T-helper 2 cell treated with Interferon-gamma antibody and Interleukin-4, amounts not matched to agents 5 μg/mL and 100 μg/mL, for 36 hours (primary cell): ENCODE measurements at places on chromosomes 3 and 15.

- no peak overlapping the region for H3K4me3 ChIP-seq
- H3K36me3 ChIP-seq, result peaks cover 19% of the 10 kb centered on the region
- no peak overlapping the region for H3K27ac ChIP-seq
- no peaks in the 10 kb centered on the region for H3K27me3 ChIP-seq
- DNase-seq, result no peak
These were observed 19.5 kb upstream of the MUC20 start for GRCh38 chr3:195701042-195701915.

GRCh38 chr3:16174389-16174788 lies at the start of gene GALNT15:
TSS of gene GALNT15 (plus strand) at chr3:16174680. CDS start at chr3:16175152, 472 bp downstream.
- H3K4me3 ChIP-seq, result no peak within 1 kb of the TSS
- no peak within 1 kb of the TSS for H3K27ac ChIP-seq
- DNase-seq, result no peak
- peaks cover 2% of the 10 kb centered on the region for H3K4me1 ChIP-seq

DNA sequence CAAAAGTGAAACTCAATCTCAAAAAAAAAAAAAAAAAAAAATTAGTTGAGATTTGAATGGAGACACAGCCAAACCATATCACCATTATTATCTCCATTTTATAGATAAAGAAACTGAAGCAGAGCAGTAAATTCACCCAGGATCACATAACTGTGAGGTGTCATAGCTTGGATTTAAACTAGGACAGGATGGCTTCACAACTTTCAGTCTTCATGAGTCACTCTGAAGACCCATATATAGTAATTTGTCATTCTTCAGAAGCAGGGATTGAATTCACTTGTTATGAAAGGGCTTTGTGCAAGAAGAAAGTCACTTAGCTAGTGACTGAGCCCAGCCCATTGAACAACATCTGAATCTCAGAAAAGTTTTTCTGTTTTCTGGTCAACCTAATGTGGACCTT lies 60.5 kb upstream of the LRIG1 start:
- H3K4me1 ChIP-seq, result no peaks in the 10 kb centered on the region
- no peaks in the 10 kb centered on the region for H3K36me3 ChIP-seq
- no peaks in the 10 kb centered on the region for H3K27me3 ChIP-seq
- no peak for DNase-seq
- H3K27ac ChIP-seq, result no peak overlapping the region
- H3K4me3 ChIP-seq, result no peak overlapping the region

DNA sequence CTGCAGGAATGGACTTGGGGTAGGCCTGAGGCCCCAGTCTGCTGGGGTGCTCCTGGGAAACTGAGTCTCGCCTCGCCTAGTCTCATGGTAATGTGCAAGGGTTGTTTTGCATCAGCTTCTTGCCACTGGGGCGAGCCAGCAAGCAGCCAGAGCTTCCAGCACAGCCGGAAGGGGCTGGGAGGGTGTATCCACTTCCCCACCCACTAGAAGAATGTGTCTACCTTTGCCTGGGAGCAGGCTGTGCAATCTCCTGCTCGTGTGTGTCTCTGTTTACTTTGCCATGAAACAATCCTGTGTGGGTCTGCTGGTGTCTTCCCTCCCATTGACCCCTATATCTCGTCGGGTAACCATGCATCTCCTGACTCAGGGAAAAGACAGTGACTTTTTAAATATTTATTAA lies 21.8 kb upstream of the ERICH6 start:
- no peak overlapping the region for H3K27ac ChIP-seq
- DNase-seq, result no peak
- no peak overlapping the region for H3K4me3 ChIP-seq
- H3K36me3 ChIP-seq, result no peaks in the 10 kb centered on the region

GRCh38 chr3:87167628-87168456 lies 59.3 kb upstream of the CHMP2B start:
- peak; percentile 6 for DNase-seq
- peaks cover 3% of the 10 kb centered on the region for H3K4me1 ChIP-seq
- H3K27ac ChIP-seq, result no peak overlapping the region
- no peaks in the 10 kb centered on the region for H3K36me3 ChIP-seq
- H3K27me3 ChIP-seq, result peaks cover 7% of the 10 kb centered on the region

- H3K4me1 ChIP-seq, result no peaks in the 10 kb centered on the region
- no peak for DNase-seq
- no peaks in the 10 kb centered on the region for H3K36me3 ChIP-seq
- H3K4me3 ChIP-seq, result no peak overlapping the region
- H3K27ac ChIP-seq, result no peak overlapping the region
- H3K27me3 ChIP-seq, result peaks cover 40% of the 10 kb centered on the region
These were observed 72.4 kb upstream of the FOXB1 start for GRCh38 chr15:59931646-59932261.

- H3K36me3 ChIP-seq, result no peaks in the 10 kb centered on the region
- H3K4me1 ChIP-seq, result no peaks in the 10 kb centered on the region
- no peaks in the 10 kb centered on the region for H3K27me3 ChIP-seq
- no peak overlapping the region for H3K4me3 ChIP-seq
- no peak overlapping the region for H3K27ac ChIP-seq
These were observed 470.5 kb downstream of the EPHA3 start for GRCh38 chr3:89577637-89578530.

GRCh38 chr15:46732060-46732459 lies 985.2 kb upstream of the SEMA6D start:
- no peak for DNase-seq
- H3K27me3 ChIP-seq, result no peaks in the 10 kb centered on the region
- no peak overlapping the region for H3K27ac ChIP-seq
- no peaks in the 10 kb centered on the region for H3K36me3 ChIP-seq
- no peaks in the 10 kb centered on the region for H3K4me1 ChIP-seq
- H3K4me3 ChIP-seq, result no peak overlapping the region

DNA sequence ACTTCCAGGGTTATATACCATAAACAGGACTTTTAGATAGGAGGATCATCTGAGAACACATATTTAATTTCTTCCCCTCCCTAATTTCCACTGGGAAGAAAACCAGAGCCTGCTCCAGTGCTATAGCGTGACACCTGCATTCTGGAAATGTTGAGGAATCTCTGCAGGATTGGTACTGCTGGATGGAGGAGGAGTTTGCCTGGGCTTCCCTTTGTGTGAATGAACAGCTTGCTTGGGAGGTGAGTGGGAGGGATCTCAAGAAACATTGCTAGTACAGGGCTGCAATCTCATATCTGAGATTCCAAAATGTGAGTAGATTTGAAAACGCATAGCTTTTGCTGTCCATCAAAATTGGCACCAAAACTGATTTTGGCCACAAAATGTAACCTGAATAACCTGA lies 295.9 kb upstream of the RGMA start:
- H3K27me3 ChIP-seq, result no peaks in the 10 kb centered on the region
- H3K4me3 ChIP-seq, result no peak overlapping the region
- no peak for DNase-seq

DNA sequence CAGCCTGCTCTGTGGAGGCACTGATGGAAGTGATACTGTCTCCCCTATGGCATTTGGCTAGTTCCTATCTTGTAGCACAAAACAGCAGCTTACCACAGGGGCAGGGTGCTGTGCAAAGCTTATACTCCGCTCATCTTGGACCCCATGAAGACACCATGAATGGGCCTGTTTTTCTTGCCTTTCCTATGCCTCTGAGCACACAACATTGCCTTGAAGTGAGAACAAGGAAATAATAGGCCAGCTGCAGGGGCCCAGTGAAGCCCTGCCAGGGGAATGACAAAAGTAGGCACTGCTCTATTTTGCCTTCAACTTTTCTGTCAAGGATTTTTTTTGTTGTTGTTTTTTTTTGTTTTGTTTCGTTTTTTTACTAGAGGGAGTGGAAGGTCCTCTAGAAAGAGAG lies 110.3 kb downstream of the PDE8A start:
- H3K4me3 ChIP-seq, result no peak overlapping the region
- peaks cover 9% of the 10 kb centered on the region for H3K36me3 ChIP-seq
- H3K27me3 ChIP-seq, result no peaks in the 10 kb centered on the region
- no peaks in the 10 kb centered on the region for H3K4me1 ChIP-seq
- no peak overlapping the region for H3K27ac ChIP-seq

DNA sequence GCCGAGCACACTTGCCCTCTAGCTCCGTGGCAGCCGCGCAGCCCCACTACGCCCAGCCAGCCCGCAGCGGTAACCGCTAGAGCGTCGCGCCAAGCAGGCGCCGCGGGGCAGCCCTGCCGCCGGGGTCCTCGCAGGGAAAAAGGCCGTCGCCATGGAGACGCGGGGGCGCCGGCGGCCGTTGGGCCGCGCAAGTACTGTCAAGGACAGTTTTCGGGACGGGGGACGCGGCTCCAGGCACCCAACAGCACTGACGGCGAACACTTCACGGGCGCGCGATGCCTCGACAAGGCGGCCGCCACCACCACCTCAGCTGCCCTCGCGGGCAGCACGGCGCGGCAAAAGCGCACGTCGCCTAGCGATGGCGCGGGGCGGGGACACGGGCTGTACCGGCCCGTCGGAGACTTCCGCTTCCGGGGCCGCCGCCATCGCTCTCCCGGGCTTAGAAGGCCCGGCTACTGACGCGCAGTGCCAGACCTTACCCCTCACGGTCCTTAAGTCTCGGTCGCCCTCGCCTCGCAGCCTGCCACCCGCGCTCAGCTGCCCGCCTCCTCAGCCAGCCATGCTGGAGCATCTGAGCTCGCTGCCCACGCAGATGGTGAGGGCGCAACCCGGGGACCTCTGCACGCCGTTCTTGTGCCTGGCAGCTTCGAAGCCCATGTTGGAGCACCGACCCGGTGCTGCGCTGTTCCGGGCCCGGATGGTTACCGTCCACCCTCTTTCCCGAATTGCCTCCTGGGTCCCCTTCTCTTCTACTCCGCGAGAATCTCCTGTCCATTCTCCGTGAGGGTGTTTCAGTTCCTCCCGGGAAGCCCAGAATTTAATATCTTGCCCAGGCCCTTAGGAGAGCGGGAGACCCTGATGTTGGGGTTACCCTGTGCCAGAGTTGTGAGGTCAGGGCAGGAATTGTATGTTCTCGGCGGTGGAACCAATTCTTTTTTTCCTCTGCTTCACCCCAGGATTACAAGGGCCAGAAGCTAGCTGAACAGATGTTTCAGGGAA lies at the start of the genes GLT8D1 and SPCS1:
Gene GLT8D1 (minus strand): TSS at position 104 of the 999 bp plus-strand sequence. CDS start 5,331 bp downstream, outside the sequence.
Gene SPCS1 (plus strand): TSS at position 419 of the 999 bp plus-strand sequence. CDS start 141 bp downstream, at position 560.
- H3K36me3 ChIP-seq, result peaks cover 24% of the 10 kb centered on the region
- peak within 1 kb of the TSS; percentile 98 for H3K4me3 ChIP-seq
- H3K27ac ChIP-seq, result peak within 1 kb of the TSS; percentile 92
- DNase-seq, result peak; percentile 85

GRCh38 chr3:86168512-86168911 lies 822.4 kb downstream of the VGLL3 start:
- no peak for DNase-seq
- no peak overlapping the region for H3K4me3 ChIP-seq
- no peak overlapping the region for H3K27ac ChIP-seq
- H3K4me1 ChIP-seq, result no peaks in the 10 kb centered on the region
- no peaks in the 10 kb centered on the region for H3K27me3 ChIP-seq

DNA sequence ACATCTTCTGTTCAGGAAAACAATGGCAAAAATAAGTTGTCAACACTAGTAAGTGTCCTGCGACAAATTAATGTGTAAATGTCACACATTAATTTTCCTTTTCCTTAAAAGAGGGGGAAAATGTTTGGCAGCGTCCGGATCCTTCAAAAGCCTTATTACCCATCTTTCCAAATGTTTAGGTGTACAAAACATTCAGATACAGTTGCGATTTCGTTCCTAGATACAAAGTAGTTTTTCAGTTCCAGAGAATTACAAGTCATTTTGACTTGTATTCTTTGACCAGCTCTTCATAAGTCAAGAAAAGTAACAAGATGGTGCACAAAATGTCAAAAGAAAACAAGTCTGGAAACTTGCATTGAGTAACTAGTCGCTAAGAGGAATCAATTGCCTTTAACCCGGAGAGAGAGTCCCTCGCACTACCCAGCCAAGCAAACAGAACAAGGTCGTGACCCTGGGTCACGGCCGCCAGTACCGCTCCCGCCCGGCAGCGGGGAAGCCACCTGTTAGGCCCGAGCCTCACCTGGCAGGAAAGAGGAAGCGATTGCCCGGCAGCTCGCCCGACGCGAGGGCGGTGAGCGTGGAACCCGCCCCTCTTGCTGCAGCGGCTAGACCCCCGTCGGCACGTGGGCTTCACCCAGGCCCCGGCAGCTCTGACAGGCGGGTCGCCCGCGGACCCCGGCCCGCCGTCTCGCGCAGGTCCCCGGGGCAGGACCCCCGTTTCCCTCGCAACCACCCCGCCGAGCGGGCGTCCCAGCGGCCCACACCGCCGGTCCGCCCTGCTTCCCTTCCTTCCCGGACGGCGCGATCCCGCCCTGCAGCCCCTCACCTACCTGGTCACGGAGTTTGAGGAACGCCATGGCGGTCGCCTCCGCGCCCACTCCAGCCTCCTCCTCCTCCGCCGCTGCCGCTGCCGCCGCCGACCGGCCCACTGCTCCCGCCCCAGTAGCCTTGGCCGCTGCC lies 61.0 kb upstream of the ANKRD28 start:
- peak overlapping the region; percentile 90 for H3K27ac ChIP-seq
- peaks cover 34% of the 10 kb centered on the region for H3K4me1 ChIP-seq
- no peaks in the 10 kb centered on the region for H3K27me3 ChIP-seq
- DNase-seq, result peak; percentile 54

- DNase-seq, result no peak
- H3K4me1 ChIP-seq, result no peaks in the 10 kb centered on the region
- H3K4me3 ChIP-seq, result no peak overlapping the region
- no peaks in the 10 kb centered on the region for H3K27me3 ChIP-seq
- no peak overlapping the region for H3K27ac ChIP-seq
These were observed 91.7 kb upstream of the MITF start for GRCh38 chr3:69647511-69648110.
